ENCODE measurements at places on chromosomes 16 and 17. TPM values are rescaled to one million over a fixed set of nuclear protein-coding genes. Genes with fewer than 3 reads are reported as not detected.

BEAN1 gene
- not detected for total RNA-seq

- DNase-seq = no peak
Measured at GRCh38 chr17:48567209-48567608, 10.9 kb downstream of the HOXB4 start.

CACNG3 gene
- not detected for total RNA-seq

DNA sequence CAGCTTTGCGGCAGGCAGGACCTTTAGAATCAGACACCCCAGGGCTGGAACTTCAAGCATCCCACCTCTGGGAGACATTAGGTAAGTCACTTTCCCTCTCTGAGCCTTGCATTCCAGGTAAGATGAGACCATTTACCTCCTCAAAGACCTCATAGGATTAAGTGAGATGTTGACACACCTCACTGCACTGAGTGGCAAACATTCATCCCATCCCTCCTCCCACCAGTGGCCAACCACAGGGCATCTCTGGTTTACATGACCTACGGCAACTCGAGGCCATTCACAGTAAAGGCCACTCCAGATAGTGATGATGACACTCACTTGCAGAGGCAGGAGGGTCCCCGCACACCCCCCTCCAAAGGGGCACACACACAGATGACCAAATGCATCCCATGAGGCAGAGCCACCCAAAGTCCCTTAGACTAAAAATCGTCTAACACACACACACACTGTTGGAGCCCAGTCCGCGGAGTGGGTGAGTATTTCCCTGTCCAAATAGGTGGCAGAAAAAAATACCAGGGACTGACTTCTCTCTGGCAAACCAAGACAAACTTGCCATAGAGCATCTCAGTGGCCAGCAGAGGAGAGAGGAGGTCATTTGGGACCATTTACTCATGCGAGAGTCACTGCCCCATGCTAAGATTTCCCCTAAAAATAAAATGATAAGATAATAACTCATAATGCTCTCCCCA is 454.9 kb downstream of the SOX9 start:
- no peak for DNase-seq

ACSM5 gene
- not detected for total RNA-seq

DNA sequence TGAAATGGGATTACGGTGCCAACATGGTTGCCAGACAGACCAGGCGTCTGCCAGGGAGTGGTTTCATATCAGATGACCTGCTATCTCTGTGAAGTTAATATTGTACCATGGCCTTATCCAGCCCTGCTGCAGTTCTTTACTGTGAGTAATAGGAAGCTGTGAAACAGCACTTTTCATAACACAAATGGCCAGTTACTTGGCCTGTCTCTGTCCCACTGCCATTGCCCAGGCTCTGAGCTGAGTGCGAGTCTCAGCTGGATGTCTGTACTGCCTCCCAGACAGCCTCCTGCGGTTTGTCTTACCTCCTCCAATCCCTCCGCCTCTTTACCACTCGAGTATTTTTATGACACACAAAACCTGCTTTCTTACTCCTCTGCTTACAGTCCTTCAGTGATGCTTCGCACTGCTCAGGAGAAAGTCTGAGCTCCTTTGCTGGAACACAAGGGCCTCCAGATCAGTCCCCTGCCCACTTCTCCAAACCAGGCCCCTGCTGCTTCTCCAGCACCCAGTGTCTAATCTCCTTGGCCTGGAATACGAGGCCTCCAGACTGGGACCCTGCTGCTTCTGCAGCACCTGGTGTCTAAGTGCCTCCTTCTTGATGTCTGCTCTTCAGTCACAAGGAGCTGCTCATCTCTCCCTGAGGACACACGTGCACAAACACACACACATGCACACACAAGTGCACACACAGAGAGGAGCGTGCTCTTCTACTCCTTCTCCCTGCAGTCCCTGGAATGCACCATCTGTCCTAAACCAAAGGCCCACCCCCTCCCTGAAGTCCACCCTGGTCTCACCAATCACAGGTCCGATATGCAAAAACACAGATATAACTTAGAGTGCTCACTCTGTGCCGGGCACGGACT is 17.1 kb upstream of the RHOT1 start:
- no peak for DNase-seq

DNA sequence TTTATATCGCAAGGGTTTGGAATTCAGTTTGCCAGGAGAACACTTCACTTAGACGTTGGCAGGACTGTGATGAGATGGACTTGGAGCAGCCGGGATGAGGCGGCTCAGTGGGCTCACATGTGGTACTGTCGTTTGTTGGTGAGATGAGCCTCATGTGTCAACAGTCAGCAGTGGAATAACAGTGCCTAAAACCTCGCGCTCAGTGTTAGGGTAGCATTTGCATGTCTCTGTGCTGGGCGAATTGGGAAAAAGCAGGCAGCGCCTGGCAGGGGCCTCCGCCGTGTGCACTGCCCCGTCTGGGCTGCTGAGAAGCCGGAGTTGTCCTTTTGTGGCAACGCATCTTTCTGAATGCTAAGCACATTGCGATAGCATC is 49.7 kb downstream of the CRISPLD2 start:
- no peak for DNase-seq

C16orf96 gene
- total RNA-seq = 0.17 TPM
